ENCODE measurements at places on chromosomes 4 and X. TPM values are rescaled to one million over a fixed set of nuclear protein-coding genes. Genes with fewer than 3 reads are reported as not detected.
A peak's percentile ranks its signal among the peaks of the same experiment; 100 is the strongest.

Gene PAGE4
- not detected for polyA plus RNA-seq

Gene DCAF8L2
- polyA plus RNA-seq, result 0.03 TPM

DNA sequence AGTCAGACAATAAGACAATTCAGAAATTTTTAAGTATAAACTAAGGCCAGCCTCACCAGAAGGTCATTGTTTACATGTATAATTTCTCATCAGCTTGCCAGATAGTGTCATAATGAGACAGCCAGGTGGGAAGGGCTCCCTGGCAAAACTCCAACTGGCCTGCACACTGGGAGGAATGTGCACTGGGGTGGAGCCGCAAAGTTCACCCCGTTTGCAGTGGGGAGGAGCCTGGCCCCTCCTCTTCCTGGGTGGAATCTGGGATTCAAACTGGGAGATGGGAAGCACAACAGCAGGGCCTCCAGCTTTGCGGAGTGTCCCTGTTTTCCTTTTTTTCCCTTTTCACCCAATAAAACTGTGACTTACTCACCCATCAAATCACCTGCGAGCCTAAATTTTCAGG lies 329.9 kb downstream of the SMARCA1 start:
- DNase-seq, result peak; percentile 24
- H3K27ac ChIP-seq, result no peak overlapping the region
- no peaks in the 10 kb centered on the region for H3K36me3 ChIP-seq

DNA sequence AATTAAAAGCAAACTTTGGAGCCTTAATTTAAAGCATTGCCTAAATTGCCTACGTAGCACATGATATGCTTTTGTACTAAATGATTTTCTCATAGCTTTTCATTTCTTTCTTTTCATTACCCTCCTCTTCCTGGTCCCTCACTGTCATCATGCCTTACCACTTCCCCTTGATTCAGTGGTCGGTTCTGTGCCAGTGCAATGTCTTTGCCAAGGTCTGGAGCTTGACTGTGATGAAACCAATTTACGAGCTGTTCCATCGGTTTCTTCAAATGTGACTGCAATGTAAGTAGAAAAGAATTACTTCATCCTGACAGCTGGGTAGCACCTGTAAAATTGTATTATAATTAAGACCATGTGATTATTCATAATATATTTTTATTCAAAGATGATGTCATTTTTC lies 72.5 kb downstream of the C4orf46 start:
- no peak overlapping the region for H3K27ac ChIP-seq
- no peaks in the 10 kb centered on the region for H3K36me3 ChIP-seq
- no peak for DNase-seq

- H3K27me3 ChIP-seq, result no peaks in the 10 kb centered on the region
- H3K4me3 ChIP-seq, result peak within 1 kb of the TSS; percentile 16
- no peaks in the 10 kb centered on the region for H3K36me3 ChIP-seq
- DNase-seq, result no peak
- no peak within 1 kb of the TSS for H3K27ac ChIP-seq
These were observed at the start of gene WAS for GRCh38 chrX:48683411-48683982. WAS (plus strand) TSS chrX:48683799; CDS start chrX:48683854, 55 bp downstream.
